ENCODE measurements at places on chromosomes 4 and X. TPM values are rescaled to one million over a fixed set of nuclear protein-coding genes. Genes with fewer than 3 reads are reported as not detected.
A peak's percentile ranks its signal among the peaks of the same experiment; 100 is the strongest.

CHRDL1 gene
- not detected for total RNA-seq

PABPC1L2A gene
- total RNA-seq = not detected

BMX gene
- total RNA-seq = not detected

LRCH2 gene
- not detected for total RNA-seq

- H3K27me3 ChIP-seq = no peaks in the 10 kb centered on the region
- H3K4me1 ChIP-seq = peaks cover 8% of the 10 kb centered on the region
- no peak overlapping the region for H3K27ac ChIP-seq
- H3K4me3 ChIP-seq = no peak overlapping the region
- no peak for DNase-seq
Observed at GRCh38 chrX:40101430-40101802, 3.7 kb upstream of the BCOR start.

DNA sequence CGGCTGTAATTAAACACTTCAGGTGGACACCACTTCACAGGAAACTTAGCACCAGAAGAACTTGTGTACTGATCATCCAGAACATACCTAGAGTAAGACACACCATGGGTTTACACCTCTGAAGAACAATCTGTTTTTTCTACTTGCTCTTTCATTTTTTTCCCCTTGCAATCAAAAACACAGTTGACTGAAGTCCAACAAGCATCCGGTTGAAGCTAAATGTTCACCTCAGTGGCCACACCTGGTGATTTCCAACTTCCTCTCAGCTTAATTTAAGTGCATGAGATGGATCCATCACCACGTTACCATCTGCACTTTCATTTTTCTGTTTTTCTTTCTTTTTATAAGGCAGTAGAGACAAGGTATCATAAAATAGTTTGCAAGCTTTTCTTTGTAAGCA lies 4.9 kb upstream of the TXK start:
- H3K4me1 ChIP-seq = peaks cover 62% of the 10 kb centered on the region
- peak overlapping the region; percentile 93 for H3K27ac ChIP-seq

DNA sequence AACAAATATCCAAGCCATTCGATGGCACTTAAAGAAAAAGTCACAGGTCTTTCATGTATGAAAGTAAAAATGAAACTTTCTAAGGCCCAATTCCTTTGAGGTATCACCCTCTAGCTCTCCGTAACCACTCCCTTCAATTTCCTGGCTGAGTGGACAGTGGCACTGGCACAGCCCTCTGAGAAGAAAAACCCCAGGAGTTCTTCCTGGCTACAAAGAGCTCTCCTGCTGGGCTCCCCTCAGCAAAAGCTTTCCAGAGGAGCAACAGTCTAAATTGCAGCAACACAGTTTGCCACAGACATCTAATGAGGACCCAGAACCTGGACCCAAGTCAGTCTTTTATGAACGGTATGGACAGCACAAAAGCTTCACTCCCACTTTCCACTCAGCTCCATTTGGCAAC lies 71.8 kb downstream of the FUNDC1 start:
- H3K36me3 ChIP-seq = no peaks in the 10 kb centered on the region
- no peak overlapping the region for H3K27ac ChIP-seq
- H3K27me3 ChIP-seq = no peaks in the 10 kb centered on the region
- DNase-seq = no peak
- H3K4me3 ChIP-seq = no peak overlapping the region

GRCh38 chr4:14215116-14215770 lies 587.7 kb upstream of the BOD1L1 start:
- DNase-seq = no peak
- no peaks in the 10 kb centered on the region for H3K27me3 ChIP-seq
- H3K4me3 ChIP-seq = no peak overlapping the region
- no peaks in the 10 kb centered on the region for H3K4me1 ChIP-seq
- H3K27ac ChIP-seq = no peak overlapping the region

- no peak for DNase-seq
- H3K27me3 ChIP-seq = no peaks in the 10 kb centered on the region
- H3K4me1 ChIP-seq = no peaks in the 10 kb centered on the region
Observed at GRCh38 chr4:25560605-25561004, 95.0 kb upstream of the SLC34A2 start.

EGF gene
- total RNA-seq = not detected

BBS12 gene
- 3.8 TPM for total RNA-seq
